ENCODE measurements at places on chromosomes 16 and 17.

DNA sequence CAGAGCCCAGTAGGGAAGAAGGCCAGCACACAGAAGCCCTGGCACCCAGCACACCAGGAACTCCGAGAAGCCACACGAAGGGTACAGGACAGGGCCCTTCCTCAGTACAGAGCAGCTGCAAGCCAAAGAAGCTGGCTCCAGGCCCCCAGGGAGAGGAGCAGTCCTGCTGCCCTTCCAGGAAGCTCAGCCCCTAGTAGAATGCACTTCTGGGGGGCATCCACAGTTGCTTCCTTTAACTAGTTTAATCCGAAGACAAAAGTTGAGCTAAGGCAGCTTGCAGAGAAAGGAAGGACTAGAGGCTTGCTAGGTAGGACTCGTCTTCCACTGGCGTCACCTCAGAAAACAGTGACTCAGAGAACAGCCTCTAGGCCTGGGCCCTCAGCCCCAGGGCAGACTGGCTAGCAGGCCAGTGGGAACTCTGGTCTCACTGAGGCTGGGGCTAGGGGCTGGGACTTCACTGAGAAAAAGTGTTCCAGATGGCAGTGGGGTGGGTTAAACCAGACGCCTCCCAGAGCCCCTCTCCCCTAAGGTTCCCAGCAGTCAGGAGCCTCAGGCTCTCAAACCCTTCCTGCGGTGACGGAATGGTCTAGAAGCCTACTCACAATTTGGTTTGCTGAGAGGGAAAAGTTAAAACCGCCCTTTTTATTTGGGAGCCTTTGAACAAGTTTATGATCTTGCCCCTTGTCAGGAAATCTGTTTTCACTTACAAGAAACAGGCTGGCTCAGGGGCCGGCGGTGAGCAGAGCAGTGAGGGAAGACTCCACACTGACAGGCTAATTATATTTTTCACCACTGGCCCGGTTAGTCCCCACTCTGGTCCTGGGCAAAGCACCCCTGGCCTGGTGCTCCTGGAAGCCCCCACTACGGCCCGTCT lies 41.4 kb downstream of the ACTG1 start:
- no peak for DNase-seq

DNA sequence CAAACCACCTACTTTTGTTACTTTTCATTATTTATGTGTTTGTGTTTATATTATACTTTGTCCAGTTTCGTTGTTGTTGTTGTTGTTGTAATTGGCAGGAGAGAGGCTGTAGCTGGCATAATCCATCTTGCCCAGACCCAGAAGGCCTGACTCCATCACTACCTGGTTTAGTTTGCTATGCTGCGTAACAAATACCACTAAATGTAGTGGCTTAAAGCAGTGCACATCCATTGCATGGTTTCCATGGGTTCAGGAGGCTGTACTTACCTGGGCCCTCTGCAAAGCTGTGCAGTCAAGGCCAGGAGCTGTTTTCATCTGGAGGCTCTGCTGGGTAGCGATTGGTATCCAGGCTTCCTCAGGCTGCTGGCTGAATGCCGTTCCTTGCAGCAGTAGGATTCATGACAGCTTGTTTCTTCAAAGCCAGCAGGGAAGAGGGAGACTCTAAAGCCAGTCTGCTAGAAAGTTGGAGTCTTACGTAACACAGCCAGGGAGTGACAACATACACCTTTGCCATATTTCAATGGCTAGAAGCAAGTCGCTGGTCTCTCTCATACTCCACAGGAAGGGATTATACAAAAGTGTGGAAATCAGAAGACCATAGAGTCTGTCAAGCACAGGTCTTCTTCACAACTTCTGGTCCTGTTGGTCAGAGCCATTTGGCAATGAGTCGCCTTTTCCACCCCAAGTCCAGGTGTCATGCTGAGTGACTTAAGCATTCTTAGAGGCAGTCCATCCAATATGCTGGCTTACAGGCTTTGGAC lies 41.1 kb downstream of the TNRC6C start:
- no peak for DNase-seq

DNA sequence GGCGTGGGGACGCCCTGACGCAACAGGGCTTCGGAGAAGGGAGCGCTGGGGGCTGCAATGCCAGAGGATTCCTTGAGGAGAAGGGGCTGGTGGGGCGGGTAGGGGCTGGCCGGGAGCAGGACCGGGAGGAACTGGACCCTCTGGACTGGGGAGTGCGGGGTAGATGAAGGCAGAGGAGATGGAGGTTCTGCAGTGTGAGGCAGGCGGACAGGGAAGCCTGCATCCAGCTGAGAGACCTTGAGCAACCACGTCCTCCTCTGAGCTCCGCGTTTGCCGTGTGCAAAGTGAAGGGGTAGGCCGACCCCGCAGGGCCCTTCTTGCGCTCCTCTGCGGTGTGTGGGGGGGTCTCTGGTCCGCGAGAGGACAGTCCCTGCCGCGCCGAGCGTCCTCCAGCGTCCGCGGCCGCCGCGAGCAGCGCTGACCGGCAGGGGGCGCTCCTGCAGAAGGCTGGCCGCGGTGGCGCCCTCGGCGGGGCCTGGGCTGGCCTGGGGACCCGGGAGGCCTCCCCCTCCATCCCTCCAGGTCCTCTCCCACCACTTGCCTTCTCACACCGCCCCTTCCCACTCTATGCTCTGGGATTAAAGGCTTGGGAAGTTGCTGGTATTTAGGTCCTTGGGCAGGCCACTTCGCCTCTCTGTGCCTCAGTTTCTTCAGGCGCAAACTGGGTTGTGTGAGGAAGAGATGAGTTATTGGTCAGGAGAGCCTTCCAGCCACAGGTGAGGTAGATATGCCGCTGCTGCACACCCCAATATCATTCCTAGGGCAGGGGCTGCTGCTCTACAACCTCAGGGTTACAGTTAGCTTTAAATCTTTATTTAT lies 9.6 kb upstream of the WNT9B start:
- DNase-seq: no peak

GRCh38 chr17:66369830-66370229 lies 67.4 kb downstream of the PRKCA start:
- DNase-seq: no peak

DNA sequence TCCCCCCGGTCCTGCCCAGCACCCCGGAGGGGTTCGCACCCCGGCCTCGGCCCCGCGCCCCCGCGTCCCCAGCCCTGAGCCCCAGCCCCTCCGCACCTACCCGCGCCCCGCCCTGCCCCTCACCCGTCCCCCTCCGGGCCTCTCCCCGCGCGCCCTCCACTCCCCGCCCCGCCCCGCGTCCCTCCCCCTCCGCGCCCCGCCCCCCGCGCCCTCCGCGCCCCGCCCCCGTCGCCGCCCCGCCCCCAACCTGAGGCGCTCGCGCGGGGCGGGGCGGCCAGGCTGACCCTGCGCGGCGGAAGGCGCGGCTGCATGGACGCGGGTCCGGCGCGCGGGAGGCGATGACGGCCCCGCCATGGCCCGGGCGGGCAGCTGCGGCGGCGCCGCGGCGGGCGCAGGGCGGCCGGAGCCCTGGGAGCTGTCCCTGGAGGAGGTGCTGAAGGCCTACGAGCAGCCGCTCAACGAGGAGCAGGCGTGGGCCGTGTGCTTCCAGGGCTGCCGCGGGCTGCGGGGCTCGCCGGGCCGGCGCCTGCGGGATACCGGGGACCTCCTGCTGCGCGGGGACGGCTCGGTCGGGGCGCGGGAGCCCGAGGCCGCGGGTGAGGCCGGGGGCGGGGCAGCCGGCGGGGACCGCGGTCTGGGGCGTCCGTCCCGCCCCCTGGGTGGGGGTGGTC lies at the start of gene SPIRE2:
SPIRE2 (plus strand) TSS at position 277 of the 671 bp plus-strand sequence; CDS start at position 353, 76 bp downstream.
- peak; percentile 71 for DNase-seq
